KBM-7 (cell line): ENCODE measurements at places on chromosomes 4 and X.

DNA sequence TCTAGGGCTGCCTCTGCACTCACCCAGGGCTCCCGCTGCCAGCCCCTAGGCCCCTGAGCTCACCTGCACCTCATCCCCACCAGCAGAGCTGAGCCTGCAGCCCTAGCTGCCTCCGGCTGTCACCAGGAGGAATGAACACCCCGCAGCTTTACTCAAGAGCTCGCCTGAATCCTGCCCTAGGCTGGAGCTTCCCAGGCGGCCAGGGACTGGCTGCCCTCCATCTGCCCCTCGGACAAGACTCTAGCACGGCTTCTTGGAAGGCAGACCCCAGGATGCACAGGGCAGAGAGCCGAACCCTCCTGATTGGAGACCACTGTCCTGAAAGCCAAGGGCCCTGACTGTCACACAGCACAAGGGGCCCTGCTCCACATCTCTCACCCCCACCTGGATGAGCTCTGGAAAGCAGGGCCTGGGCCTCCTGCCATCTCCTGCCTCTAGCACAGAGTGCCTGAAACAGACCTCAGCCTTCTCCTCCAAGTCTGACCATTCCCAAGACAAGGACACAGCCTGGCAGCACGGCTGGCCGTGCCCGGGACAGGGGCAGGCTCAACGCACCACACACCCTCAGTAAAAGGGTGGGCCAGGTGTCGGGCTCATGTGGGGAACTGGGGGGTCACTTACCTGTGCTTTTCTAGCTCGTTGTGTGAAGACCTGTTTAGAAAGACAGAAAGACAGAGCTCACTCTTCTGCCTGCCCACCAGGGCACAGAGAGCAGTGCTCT, 4.4 kb downstream of the MXD4 start:
- DNase-seq: no peak

DNA sequence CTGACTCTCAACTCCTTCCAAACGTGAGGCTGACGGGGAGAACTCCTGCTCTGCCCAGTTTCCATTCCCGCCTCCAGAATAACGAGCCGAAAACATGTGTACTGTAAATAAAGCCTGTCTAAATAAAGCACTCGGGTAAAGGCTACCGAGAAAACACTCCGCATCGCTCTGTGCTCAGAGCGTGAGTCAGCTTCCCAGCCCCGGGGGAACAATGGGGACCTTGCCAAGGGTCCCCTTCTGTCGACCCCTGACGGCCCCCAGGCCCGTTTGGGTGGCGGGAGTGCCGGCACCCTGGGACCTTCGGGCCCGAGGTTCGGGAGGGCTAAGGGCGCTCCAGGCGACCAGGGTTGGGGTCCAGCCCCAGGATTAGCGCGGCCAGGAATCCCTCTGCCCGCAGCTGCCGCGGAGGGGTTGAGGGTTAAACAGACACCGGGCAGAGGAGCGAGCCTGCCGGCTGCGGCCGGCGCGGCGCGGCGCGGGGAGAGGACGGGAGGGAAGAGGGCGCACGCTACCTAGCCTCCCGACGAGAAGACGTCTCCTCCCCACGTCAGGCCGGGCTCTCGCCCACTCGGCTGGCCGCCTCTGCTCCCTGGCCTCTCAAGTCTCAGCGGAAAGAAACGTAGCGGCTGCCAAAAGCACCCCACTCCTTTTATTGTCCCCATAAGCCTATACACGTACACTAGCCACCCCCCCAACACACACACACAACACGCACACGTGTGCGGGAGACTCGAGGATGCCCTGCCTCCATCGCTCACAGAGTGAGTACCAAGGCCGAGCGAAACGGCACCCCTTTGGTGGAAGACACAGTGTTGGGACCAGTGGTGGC, 85.5 kb downstream of the BCOR start:
- no peak for DNase-seq

GRCh38 chr4:183256756-183257385, 63.2 kb downstream of the CLDN22 start:
- peak; percentile 54 for DNase-seq

DNA sequence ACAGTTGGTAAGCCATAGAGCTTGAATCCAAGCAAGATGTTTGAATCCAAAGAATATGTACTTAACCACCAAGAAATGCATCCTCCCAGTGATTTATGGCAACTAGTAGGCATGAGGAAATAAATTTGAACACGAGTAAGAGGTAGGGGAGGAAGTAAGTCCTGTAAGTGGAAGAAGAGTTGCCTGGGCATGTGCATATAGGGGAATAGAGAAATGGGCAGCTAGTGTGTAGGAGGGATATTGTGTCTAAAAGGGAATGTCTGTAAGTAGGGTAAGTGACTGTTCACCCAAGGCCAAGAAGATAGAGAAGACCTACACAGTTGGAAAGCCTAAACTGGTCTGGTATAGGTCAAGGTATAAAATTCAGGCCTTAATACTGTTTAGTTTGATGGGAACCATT, 4.6 kb downstream of the SH3BGRL start:
- peak; percentile 73 for DNase-seq

DNA sequence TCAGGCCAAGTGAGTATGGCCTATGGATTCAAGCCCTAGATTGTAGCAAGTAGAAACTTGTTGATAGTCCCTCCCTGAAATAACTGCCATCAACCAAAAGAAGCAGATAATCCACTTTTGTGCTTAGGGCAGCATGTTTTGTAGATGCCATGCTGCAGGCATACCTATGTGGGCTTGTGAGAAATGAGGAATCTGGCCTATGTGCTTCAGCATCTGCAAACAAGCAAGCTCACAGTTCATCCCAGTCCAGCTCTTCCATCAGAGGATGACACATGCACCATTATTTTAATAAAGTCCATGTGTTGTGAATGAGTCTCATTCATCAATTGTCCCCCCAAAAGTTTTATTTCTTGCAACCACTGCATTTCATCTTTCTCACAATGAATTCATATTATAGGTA, 421.9 kb upstream of the DIPK2B start:
- DNase-seq: no peak

GRCh38 chrX:40168480-40169011, 70.8 kb upstream of the BCOR start:
- DNase-seq: no peak

DNA sequence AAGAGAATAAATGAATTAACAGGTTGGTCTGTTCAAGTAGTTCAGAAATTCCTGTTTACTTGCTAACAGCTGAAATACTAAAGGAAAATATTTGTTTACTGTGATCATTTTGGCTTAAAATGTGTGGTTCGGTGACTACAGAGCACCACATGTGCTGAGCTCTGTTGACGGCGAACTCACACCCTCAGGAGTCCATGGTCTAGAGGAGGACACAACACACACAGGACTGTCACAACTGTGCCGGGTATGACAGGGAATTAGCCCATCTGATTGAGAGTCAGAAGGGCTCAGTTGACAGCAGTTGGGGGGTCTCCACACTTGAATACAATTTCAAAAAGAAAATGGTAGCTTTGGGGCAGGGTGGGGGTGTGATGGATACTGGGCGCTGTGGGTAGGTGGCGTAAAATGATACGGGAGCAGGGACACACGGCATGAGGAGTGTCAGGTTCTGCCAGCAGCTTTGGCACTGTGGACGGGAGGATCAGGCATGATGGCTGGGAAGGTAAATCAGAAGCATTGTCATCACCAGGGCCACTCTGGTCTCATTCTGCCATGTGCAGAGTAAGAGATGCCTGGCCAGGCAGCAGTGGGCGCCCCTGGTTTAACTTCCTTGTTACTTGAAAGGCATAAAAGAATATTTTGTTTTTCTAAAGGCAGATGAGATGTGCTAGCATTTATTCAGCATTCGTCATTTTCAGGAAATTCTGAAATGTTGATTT, 33.3 kb downstream of the CLDN22 start:
- DNase-seq: no peak

DNA sequence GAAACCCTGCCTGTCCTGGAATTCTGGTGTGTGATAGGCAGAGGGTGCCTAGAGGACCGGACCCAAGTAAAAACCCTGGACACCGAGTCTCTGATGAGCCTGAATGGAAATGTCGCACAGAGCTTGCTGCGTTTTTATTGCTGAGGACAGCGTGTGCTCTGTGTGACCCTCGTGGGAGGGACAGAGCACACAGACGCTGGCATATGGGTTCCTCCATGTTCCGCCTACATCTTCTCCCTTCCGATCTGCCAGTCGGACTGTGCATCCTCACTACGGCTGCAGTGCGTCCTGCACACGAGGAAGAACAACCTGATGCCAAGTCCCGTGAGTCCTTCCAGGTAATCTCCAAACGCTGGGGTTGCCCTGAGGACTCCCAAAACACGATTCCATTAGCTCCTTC, 68.3 kb downstream of the AFAP1 start:
- no peak for DNase-seq

- DNase-seq: no peak
Measured at GRCh38 chr4:169996379-169997240, 29.6 kb downstream of the MFAP3L start.

- DNase-seq: no peak
Measured at GRCh38 chr4:35229021-35229420, 1015.3 kb downstream of the ARAP2 start.

DNA sequence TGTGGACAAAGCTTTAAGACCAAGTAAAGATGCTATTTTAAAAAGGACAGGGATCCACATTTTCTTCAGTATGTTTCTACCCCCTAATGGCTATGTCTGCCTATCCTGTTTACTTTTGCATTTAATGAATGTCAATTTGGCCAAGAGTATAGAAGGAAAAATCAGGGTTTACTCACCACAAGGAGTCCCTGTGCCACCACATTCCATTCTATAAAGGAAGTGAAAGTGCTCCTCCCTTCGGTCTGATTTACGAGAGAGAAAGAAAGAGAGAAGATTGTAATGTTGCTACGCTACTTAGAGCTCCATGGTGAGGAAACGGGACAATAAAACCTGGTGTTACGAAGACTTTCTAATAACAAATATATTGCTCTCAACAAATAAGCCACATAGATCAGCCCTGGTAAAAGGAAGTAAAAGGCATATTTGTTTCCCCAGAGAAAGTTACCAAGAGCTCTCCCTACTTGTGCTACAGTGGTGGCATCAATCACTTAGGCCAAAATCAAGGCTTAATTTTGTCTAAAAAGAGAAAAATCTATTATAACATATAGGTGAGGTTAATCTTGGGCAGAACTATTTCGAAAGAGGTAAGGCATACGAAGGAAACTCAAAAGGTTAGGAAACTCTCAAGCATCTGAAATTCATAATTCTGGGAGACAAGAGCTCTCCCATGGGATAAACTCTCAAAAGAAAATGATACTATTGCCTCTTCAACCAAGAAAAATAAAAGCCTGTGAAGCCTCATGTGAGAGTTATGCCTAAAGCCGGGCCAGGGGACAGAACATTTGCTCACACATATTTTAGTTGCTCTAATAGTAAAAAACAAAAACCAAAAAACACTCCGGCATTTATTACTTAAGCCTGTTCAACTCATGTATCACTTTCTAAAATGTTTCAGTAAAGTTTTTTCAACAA, 29.5 kb downstream of the TAPT1 start:
- DNase-seq: peak; percentile 26

- peak; percentile 71 for DNase-seq
Measured at GRCh38 chrX:4253092-4253491, 539.6 kb upstream of the PRKX start.
